Fibroblast of villous mesenchyme (primary cell): ENCODE measurements at places on chromosomes 6 and 20.

DNA sequence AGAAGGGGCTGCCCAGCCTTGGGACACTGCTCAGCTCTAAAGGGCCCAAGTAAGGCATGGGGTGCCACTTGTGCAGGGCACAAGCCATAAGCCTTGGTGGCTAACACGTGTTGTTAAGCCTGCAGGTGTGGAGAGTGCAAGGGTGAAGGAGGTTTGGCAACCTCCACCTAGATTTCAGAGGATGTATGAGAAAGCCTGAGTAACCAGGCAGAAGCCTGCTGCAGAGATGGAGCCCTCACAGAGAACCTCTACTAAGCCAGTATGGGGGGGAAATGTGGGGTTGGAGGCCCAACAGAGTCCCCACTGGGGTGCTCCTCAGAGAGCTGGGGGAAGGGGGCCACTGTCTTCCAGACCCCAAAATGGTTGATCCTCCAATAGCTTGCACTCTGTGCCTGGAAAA, 32.6 kb downstream of the SERINC1 start:
- DNase-seq: no peak

DNA sequence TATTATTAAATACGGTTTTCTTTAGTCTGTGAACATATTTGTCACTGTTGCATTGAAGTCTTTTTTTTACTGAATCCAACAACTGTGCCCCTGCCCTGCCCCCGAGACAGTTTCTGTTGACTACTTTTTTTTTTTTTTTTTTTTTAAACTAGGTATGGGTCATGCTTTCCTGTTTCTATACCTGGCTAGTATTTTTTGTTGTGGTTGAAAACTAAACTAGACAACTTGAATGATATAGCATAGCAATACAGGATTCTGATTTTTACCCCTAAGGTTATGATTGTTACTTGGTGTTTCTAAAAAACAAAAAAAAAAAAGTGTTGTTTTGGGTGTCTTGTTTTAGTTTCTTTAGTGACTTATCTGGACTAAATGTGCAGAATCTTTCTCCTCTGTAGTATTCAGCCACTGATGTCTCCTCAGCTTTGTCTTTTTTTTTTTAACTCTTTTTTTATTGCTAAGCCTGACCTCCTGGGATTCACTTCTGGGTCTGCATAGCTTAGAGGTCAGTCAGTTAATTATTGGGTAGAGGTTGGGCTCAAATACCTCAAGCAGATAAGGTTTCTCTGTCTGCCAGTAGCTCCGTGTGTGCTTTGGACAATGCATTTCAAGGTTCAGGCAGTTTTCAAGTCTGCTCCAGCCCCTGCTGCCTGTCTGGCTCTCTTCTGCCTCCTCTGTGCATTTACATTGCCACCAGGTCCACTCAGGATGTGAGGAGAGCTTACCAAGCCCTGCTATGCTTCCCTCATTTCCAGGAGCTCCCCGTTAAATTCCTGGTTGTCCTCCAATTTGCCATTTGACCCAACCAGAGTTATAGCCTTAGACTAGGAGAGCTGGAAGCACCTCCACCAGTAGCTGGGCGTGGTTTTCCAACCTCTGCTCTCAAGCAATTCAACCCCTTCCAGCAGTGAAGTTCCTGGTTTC, 91.4 kb downstream of the SYNDIG1 start:
- DNase-seq: no peak

DNA sequence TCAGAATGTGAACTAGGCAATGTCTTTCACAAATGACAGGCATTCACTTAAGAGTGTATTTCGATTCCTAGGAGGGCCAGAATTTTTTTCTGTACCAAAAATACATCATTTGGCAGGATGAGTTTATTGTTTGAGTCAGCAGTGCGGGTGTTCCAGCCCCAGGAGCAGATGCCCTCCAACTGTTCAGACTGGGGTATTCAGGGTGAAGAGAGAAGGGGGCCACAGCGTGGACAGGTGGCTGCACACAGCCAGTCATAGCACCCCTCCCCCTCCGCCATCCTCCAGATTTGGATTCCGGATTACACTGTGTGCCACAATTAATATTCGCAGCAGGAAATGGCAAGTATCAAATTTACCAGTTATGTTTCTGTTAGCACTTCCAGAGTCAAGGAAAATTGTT, 38.6 kb downstream of the RIPOR2 start:
- DNase-seq: no peak

DNA sequence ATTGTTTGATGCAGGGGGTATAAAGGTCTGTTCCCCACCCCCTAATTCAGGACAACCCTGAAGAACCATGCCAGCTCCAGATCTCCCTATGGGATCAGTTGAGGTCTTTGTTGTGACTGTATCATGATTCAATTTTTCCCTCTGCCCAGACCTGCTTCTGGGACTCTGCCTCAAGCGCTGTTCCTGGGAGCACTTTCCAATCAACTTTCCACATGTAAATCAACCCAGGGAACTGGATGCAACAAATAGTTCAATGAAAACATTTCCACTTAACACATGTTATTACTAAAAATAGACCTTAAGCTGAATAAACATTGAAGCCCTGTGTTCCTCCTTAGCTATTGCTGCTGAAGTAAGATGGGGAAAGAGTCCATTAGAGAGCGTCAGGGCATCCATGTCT, 139.5 kb downstream of the C6orf58 start:
- peak; percentile 10 for DNase-seq
